Stimulated activated CD4-positive, alpha-beta T cell treated with anti-CD3 and anti-CD28 coated beads, Interleukin-12 subunit alpha, Interleukin-12 subunit beta, amount 100 ng/mL, for 4 hours (primary cell): ENCODE measurements at places on chromosomes 1 and 21.

DNA sequence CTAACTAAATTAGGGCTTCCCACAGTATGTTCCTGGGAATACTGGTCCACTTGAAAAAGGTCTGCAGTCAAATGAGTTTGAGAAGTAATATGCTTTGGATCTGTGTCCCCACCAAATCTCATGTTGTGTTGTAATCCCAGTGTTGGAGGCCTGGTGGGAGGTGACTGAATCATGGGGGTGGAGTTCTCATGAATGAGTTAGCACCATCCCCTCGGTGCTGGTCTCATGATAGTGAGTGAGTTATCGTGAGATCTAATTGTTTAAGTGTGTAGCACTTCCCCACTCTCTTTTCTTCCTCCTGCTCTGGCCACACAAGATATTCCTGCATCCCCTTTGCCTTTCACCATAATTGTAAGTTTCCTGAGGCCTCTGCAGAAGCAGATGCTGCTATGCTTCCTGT, 16.9 kb upstream of the DMRTB1 start:
- no peak for DNase-seq

GRCh38 chr1:200217703-200218102, 190.2 kb downstream of the NR5A2 start:
- no peak for DNase-seq

DNA sequence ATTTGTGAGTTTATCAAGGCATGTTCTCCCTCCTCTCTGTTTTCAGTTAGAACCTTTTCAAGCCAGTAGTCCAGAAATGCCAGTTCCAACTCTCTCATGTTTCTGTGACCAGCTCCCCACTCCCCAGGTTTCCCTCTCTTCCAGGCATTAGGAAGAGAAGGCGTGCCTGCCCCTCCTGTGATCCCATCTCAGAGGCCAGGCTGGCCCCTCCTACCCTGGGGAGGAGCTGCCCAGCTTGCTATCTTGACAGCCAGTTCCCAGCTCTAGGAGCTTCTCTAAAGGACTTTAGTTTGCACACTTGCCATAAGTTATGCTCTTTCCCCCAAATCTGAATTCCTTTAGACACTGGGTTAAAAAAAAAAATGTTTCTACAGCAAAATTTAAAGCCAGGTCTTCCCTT, 8.9 kb downstream of the HYI start:
- DNase-seq, result no peak

- no peak for DNase-seq
Observed at GRCh38 chr1:31230378-31230777, 9.3 kb downstream of the NKAIN1 start.

- no peak for DNase-seq
Observed at GRCh38 chr1:40997096-40997495, 17.6 kb downstream of the CTPS1 start.

GRCh38 chr1:167244244-167244643, 23.6 kb downstream of the POU2F1 start:
- no peak for DNase-seq

DNA sequence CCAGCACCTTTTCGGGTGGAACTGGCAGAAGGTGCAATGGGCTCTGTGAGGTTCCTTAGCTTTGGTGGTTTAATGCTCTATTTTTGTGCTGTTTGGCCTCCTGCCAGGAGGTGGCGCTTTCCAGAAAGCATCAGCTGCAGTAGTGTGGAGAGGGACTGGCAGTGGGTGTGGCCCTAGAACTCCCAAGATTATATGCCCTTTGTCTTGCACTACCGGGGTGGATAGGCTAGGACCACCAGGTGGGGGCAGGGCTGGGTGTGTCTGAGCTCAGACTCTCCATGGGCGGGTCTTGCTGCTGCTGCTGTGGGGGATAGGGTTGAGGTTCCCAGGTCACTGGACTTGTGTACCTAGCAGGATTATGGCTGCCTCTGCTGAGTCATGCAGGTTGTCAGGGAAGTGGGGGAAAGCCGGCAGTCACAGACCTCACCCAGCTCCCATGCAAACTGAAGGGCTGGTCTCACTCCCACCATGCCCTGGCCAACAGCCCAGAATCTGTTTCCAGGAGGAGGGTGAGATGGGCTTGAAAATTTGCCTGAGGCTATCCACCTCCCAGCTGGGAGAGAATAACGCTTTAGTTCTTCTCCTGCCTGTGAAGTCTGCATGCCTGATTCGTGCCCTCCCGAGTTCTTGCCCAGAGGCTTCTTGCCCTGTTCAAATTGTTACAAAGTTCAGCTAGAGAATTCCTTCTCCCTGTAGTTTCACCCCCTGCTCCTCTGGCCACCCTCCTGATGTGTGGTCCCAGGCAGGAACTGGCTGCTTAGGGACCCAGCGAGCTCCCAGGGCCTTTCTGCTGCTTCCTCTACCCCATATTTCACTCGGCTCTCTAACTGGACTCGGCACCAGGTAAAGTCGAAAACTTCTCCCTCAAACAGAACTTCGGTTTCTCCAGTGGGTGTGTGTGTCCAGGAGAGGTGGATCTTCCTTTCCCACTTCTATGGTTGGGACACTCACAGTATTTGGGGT, 76.5 kb upstream of the BTG3 start:
- DNase-seq, result peak; percentile 49

GRCh38 chr1:18654599-18654998, 24.0 kb downstream of the PAX7 start:
- no peak for DNase-seq

DNA sequence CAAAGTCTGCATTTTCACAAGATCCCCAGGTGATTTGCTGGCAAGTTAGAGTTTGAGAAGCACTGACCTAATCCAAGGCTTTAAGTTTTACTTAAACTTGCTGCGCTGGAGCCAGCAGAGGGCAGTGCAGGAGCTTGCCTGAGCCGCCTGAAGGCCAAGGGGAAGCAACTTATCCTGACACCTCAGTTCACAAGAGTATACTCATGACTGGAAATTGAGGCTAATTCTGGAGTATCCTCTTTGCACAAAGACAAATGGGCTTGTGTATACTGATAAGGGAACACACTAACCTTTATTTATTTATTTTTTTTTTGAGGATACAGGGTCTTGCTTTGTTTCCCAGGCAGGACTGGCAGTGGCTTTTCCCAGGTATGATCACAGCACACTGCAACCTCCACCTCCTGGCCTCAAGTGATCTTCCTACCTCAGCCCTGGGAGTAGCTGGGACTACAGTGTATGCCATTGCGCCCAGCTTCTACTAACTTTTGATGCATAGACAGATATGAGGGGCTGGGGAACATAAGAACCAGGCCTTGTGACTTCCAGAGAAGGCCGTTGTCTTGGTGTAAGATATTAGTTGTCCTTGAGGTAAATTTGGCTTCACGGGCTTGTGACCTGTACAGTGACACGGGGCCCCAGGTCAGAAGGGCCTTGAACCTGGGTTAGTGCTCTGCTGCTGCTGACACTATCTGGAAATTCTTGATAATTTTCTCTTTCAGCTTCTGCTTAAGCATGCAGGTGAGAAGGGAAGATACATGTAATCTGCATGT, 29.0 kb upstream of the SLAMF1 start:
- DNase-seq, result peak; percentile 70

GRCh38 chr1:87598429-87598828, 269.7 kb downstream of the LMO4 start:
- no peak for DNase-seq

DNA sequence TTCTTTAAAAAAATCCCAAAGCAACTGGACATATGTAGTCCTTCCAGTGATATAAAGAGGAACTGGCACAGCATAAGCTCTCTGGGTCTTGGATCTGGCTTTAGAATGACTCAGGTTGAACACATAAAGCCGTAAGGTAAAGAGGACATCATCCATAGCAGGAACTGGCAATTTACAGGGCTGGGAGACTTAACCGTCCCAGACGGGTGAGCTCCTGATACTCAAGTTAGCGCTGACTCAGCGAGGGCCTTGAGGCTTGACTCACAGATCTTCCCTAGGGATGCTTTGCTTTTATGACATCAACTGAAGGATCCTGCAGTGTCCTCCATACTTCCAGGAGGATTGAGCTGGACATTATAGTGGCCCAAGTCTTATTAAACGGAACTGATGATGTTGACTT, 154.1 kb downstream of the CLIC6 start:
- DNase-seq, result no peak

GRCh38 chr1:209839875-209840546, 12.2 kb downstream of the UTP25 start:
- DNase-seq, result no peak
